ENCODE measurements at places on chromosomes 5 and 9.

GRCh38 chr9:131333771-131334628, 44.5 kb downstream of the PLPP7 start:
- peak; percentile 33 for DNase-seq

DNA sequence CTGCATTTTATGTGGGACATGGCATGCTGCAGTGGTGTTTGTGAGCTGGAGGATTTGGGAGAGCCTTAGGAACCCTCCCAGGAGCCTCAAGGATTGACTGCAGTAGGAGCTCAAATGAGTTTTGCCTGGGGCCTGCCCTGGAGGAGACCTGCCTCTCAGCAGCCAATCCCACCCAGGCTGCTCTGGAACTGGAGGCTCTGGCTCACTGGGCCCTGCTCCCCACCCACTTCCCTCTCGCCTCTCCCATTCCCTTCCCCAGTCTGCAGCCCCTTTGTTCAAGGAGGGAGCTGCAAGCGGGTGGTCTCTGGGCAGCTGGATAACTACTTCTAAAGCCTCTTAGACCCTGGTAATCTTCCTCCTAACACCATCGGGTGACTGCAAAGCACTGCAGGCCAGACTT, 24.2 kb downstream of the KCNIP1 start:
- DNase-seq, result no peak

- DNase-seq, result no peak
Measured at GRCh38 chr5:29304545-29304944, 1888.9 kb upstream of the CDH6 start.

DNA sequence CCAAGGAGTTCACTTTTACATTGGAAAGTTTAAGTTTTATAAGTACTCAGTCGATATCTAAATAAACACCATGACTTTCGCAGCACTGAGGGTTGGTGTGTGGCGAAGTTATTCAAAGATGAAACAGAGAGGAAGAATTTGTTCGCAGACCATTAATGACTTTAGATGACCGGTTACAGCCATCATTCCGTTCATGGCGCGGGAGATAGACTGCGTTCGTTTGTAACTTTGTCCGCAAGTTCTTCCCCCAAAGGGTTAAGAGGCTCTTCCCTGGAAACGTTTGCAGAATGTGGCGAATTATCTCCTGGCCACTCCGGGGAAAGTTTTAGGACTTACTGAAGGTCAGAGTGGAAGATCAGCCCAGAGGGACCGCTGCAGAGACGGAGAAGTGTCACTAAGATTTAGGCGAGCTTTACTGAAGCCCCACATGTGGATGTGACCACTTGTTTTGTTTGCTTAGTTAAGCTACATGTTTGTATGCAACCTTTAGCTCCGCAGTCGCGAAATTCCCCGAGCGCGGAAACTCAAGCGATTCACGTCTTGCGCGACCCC, 2.2 kb upstream of the FOXD1 start:
- DNase-seq, result no peak

GRCh38 chr9:90883661-90884060, 82.0 kb downstream of the SYK start:
- no peak for DNase-seq
